ENCODE measurements at places on chromosomes 6 and 20.
A peak's percentile ranks its signal among the peaks of the same experiment; 100 is the strongest.

- DNase-seq: no peak
Measured at GRCh38 chr20:6730672-6731328, 36.7 kb upstream of the BMP2 start.

- no peak for DNase-seq
Measured at GRCh38 chr6:3831761-3832530, 17.2 kb upstream of the FAM50B start.

DNA sequence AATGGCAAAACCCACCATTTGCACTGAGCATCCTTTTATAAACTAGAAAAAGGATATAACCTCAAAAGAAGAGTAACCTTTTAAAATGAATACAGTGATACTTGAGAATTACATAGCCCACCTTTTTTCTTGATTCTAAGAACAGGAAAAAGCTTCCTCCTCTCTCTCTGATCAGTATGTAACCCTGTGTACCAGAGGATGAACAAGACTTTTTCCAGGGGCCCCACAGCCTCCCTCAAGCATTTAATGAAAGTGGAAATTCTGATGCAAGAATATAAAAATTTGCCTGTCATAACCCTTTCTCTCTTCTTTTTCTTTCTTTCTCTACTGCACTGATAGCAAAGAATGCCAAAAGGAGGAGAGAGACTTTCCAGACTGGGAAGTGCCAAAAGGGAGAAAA is 64.2 kb upstream of the BTN3A2 start:
- DNase-seq: no peak

GRCh38 chr20:48076747-48077146 is 291.5 kb upstream of the SULF2 start:
- no peak for DNase-seq

- no peak for DNase-seq
Measured at GRCh38 chr20:37711994-37712964, 18.4 kb downstream of the CTNNBL1 start.

DNA sequence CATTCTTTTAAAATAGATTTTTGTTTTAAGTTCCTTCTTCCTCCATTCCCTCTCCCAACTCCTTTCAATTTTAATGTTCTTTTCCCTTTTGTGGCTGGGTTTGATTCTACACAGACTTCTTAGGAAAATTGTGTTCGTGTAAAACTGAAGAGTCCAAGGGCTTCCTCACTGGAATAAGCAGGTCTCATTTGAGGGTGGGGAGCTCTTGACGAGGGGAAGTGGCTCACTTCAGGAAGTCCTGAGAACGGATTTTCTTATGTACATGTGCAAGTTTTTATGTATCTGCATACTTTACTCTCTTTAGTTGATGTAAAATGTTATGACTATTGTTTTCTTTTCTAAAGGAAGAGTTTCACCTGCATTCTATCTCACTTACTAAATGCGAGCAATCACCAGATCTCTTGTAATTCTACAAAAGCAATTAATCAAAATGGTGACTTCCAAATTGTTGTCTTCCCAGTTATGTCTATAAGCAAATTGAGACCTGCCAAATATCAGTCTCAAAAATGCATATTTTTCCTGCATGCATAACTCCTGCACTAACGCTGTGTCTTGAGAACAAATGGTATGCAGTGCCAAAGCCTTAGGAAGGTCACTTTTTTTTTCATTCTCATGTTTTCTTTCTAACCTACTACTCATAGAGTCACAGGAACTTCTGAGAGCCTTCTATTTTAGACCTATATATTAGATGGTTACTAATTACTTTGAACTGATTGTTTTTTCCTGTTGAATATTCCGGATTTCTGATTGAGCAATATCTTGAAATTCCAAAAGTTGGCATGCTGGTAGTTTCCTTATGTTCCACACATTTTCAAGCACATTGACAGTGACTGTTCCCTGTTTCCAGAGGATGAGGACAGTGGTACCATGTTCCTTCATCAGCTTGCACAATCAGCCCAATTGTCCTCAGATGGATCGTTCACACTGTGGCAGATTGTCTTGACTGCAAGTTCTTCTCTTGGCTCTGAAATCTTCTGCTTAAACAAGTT is 251.9 kb upstream of the PRDM1 start:
- DNase-seq: no peak

- DNase-seq: no peak
Measured at GRCh38 chr6:32189069-32189741, 797 bp downstream of the PBX2 start.

DNA sequence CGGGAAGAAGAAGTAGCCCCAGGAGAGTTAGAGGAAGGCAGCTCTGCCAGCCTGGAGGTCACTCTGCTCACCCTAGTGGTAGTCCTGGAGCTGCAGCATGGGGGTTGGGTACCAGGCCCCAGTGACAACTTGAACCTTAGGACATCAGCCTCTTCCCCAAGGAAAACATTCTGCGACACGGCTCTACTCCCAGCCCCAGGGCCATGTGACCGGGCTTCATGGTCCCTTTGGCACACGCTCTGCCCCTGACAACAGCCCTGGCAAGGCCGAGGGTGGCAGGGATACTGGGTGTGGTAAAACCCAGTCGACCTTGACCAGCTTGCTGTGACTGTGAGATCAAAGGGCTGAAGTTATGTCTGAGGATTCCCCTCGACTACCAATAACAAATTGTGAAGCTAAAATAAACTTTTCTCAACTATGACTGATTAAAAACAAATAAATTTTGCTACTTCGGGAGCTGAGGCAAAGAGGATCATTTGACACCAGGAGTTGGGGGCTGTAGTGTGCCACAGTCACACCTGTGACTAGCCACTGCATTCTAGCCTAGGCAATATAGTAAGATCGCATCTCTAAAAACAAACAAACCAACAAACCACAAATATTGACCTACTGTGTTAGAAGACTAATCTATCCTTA is 24.4 kb upstream of the ARID1B start:
- peak; percentile 16 for DNase-seq

- DNase-seq: no peak
Measured at GRCh38 chr6:11432091-11432490, 105.5 kb upstream of the TMEM170B start.

GRCh38 chr20:11216451-11217314 is 542.9 kb upstream of the JAG1 start:
- no peak for DNase-seq

DNA sequence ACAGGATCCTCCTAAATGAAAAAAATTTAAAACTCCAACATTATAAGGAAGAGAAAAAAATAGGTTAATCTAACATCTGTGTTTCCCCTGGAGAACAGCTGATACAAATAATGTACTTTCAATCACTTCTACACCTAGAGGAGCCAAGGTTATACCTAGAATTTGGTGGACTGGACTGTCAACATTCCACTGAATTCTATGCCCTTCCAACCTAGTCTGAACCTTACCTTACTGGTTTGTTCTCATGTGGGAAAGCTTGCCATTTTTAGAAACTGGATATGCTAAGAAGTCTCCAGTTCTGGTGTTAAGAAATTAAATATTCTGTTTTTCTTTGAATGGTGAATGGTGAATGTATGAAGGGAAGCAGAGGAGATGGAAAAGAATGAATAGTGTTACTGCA is 162.4 kb downstream of the DST start:
- no peak for DNase-seq

GRCh38 chr20:20702330-20703245 is 9.9 kb downstream of the RALGAPA2 start:
- no peak for DNase-seq

- DNase-seq: no peak
Measured at GRCh38 chr6:73560853-73561407, 40.1 kb upstream of the EEF1A1 start.

- no peak for DNase-seq
Measured at GRCh38 chr6:79717989-79718388, 86.9 kb downstream of the SH3BGRL2 start.

GRCh38 chr20:51379601-51380341 is 162.7 kb downstream of the NFATC2 start:
- no peak for DNase-seq

- DNase-seq: peak; percentile 43
Measured at GRCh38 chr6:13256266-13257001, 71.9 kb downstream of the TBC1D7 start.

GRCh38 chr6:134398453-134398852 is 80.5 kb upstream of the SGK1 start:
- peak; percentile 74 for DNase-seq

DNA sequence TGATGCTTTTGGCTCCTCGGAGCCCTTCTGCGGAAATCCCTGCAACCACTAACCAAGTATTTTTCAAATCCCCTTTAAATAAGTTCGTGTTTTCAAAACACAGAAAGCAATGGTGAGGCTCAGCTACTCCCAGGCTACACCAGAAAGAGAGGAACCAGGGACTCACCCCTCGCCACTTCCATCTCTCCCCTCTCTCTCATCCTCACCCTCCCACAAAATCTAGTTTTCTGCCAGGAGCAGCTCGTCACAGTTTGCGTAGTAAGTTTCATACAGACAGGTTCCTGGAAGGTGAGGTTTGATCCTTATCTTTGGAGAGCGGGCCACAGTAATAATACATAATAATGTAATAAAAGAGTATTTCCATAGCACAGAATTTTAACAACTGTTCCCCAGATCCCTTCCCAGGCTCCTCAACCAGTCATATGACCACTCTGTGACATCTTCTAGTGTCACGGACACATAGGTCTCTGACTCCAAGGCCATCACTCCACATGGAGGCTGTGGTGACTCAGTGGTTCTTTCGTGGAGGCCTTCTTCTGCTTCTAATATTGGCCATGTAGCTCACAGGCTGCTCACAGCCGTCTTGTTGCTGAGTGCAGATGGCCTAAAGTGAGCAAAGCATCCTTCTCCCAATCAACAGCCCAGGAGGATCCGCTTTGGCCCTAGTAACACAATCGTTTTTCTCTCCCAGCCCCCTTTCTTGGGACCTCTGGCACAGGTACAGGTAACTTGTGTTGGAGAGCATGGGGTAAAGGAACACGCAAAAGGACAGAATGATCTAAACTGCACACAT is 295.7 kb downstream of the CDC5L start:
- no peak for DNase-seq

DNA sequence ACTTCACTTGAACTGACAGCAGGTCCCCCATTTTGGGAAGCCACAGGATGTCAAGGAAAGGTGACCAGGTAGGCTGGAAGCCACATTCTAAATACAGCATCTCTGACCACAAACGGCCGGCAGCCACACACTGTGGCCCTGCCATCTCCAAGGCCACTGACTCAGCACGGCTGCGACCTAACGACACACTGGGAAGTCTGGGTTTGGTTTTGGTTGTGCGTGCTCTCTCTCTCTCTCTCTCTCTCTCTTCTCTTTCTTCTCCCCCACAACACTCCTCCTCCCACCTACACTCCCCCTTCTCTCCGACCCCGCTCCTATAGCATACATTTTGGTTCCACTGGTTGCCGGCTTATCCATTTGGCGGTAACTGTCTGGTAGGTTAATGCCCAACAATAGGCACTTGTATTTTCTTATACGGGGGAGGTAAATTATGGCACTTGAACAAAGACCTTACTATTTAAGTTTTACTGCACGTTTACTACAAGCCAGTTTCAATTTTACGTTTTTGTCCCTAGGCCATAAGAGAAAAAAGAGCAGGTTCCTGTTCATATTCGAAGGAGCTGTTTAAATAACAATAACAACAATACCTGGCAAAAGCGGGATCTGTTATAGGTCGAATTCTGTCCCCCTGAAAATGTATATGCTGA is 103.6 kb downstream of the GMDS start:
- no peak for DNase-seq

- DNase-seq: no peak
Measured at GRCh38 chr6:144757299-144757698, 472.2 kb downstream of the UTRN start.

Measured in NB4 (cell line).